ENCODE measurements at places on chromosomes 2 and 18. TPM values are rescaled to one million over a fixed set of nuclear protein-coding genes. Genes with fewer than 3 reads are reported as not detected.

DNA sequence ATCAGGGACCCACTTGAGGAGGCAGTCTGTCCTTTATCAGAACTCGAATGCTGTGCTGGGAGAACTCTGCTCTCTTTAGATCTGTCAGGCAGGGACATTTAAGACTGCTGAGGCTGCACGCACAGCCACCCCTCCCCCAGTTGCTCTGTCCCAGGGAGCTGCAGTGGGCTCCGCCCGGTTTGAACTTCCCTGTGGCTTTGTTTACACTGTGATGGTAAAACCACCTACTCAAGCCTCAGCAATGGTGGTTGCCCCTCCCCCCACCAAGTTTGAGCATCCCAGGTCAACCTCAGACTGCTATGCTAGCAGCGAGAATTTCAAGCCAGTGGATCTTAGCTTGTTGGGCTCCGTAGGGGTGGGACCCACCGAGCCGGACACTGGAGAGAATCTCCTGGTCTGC is 11.8 kb upstream of the LHCGR start:
- no peak for DNase-seq

RAB6C gene
- total RNA-seq: 1.4 TPM

ZNF892 gene
- 25.9 TPM for total RNA-seq

GRCh38 chr2:136305517-136306192 is 187.7 kb upstream of the CXCR4 start:
- no peak for DNase-seq

DNA sequence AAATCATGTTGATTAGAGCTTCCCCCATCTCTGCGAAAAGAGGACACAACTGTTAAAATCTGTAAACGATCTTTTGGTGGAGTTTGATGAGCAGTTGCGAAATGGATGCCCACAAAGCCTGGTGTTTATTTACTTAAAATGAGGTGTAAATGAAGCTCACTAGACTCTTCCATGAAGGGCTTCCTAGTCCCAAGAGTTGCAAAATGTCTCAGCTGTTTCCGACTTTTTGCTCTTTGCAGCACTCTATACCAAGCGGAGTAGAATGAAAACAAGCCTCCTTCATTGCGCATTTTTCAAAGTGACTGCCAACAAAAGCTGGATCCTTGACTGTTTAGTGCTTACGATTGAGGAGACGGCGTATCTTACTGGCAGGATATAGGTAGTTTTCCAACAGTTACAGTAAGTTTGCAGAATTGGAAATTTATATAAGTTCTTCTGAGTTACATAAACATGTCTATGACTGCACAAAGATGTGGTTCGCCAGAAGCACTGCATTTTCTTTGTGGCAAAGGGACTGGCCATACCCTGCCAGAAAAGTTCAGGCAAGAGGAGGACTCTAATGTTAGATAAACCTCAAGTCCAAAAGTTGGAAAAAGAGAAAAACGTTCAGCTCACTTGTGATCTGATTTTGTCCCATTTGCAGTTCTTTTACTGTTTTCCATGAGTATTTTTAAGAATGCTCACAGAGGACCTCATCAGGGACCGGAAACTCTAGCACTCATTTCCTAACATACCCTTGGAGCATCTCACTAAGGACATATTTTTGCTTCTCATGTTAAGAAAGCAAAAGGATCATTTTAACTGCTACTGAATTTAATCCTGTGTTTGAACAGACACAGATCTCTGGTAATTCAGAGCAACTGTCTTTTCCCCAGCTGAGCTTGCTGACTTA is 42.7 kb downstream of the COLEC12 start:
- no peak for DNase-seq

- DNase-seq: no peak
Observed at GRCh38 chr2:224869601-224870233, 153.6 kb upstream of the CCDC195 start.

DNA sequence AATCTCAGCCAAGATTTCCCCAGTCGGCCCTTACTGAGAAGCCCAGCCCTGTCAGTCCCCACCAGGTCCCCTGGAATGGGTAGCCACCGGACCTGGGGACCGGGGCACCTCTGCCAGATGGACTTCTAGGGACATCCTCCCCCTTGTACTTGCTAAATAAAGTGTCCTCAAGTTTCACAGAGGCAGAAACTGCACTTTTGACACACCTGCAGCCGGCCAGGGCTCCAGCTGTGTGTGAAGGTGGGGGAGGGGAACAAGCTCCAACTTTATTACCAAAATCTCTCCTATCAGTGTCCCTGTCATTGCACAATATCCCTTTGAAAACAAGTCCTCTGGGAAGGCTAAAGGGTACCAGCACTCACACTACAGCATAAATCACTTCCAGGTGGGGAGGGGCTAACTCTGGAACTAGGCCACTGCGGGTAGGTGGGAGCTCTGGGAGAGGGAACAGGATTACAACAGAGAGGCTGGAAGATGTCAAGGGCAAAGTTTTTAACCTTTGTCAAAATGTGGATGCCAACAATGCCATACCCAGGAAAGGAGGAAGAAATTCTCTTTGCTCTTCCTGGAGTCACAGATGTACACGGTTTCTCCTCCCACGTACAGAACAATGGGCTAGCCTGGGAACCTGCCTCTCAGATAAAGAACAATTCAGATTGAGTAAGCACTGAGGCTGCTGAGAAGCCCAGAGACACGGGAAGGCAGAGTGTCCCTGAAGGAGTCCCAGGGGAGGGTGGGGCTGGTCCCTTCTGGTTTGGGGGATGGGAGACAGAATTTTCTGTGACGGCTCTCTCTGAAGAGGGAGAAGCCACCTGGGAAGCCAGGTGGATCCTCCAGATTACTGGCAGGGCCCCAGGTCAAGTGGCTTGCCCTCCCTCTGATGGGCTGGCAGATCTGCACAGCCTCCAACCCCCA is 11.0 kb downstream of the SDC1 start:
- no peak for DNase-seq

DNA sequence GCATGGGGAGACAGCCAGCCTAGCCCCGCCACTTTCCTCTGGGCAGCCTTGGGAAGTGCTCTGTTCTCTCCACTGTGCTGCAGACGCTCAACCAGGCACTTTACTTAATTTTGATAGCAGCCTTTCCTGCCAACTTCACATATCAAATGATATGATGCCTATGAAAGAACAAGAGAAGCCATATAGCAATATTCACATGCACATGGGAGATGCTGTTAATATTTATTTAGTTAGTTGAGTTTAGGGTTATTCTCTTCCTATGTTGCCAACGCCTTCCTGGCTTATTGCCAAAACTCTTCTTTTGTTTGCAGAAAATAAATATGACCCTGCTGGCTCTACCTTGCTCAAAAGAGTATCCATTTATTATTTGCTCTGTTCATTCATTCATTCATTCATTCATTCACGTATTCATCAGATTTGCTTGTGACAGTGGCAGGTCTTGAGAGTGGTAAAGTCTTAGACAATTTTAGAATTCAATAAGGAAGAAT is 99.3 kb downstream of the GATA6 start:
- DNase-seq: no peak

COL5A2 gene
- total RNA-seq: 39.7 TPM

DNA sequence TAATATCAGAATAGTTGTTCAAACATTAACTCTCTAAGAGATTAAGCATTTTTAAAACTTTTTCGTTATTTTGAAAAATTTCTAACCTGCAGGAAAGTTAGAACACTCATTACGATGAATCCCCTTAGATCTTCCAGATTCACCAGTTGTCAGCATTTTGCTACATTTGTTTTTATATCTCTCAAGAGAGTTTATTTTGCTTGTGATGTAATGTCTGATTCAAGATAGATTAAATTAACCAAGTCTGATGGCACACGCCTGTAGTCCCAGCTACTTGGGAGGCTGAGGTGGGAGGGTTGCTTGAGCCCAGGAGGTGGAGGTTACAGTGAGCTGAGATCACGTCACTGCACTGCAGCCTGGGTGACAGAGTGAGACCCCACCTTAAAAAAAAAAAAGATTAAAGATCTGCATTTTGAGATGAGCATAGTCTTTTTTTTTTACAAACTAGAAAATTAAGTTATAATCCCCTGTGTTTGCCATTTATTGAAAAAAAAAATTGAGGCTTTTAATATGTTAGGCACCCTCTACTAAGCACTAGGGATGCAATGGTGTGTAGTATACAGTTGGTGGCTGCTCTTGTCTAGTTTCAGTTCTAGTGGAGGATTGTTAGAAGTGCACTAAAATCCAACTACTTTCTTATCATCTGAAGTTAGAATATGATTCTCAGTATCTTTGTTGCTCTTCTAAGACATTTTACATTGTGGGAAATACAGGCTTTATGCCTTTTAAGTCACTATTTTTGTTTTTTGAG is 20.9 kb downstream of the RAB10 start:
- DNase-seq: no peak

DNA sequence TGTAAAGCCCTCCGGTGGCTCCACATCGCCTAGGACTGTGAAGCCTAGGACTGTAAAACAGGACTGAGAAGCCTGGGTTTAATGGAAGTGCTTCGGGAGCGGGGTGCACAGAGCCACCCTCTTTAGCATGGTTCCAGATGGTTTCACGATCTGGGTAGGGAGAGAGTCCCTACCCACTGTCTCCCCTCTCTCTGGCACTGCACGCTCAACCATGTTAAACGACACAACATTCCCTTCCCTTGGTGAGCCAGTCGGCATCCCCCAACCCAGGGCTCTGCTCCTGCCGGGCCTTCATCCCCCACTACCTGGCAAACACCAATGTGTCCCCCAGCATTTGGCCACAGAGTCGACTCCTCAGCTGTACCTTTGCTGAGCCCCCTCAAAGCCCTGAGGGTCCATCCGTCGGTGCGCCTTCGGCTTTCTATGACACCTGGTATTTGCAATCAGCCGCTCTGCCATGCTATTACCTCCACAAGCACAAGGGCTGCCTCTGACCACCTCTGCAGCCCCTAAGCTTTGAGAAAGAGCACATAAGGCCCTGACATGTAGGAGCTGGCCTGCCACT is 1.1 kb downstream of the COPS9 start:
- no peak for DNase-seq

DNA sequence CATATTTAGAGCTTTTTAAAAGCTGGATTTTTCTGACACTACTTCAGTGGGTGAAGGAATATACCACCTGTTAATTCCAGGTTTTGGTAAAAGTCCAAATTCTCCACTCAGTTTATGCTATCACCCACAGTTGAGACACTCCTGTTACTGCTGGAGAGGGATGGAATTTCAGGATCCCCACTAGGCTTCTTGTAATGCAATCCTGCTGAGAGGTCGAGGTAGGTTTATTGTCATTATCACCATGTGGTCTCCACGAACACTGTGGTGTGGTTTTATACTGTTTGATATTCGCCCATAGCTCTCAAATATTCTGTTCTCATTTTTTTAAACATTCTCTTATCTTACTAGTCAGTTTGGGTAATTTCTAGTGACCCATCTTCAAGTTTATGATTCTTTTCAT is 167.9 kb downstream of the CCDC102B start:
- no peak for DNase-seq

DNA sequence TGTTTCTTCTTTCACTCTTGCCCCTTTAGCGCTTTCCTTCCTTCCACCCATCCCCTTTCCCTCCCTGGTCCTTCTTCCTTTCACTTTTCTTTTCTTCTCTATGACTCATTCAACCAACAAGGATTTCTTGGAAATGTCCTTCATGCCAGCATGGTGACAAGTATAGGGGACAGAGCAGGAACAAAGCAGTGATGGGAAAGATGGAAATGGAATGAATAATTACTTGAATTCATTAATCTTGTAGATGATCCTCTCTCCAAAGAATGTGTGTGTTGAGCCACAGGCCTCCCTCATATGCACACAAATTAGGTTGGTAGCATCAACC is 1.5 kb downstream of the VAMP5 start:
- DNase-seq: no peak

DNA sequence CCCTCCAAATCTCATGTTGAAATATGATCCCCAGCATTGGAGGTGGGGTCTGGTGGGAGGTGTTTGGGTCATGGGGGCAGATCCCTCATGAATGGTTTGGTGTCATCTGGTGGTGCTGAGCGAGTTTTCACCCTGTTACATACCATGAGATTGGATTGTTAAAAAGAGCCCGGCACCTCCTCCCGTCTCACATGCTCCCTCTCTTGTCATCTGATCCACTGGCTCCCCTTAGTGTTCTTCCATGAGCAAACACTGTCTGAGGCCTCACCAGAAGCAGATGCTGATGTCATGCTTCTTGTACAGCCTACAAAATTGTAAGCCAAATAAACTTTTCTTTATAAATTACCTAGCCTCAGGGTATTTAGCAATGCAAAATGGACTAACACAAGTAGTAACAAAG is 405.0 kb upstream of the SLC39A10 start:
- no peak for DNase-seq

DNA sequence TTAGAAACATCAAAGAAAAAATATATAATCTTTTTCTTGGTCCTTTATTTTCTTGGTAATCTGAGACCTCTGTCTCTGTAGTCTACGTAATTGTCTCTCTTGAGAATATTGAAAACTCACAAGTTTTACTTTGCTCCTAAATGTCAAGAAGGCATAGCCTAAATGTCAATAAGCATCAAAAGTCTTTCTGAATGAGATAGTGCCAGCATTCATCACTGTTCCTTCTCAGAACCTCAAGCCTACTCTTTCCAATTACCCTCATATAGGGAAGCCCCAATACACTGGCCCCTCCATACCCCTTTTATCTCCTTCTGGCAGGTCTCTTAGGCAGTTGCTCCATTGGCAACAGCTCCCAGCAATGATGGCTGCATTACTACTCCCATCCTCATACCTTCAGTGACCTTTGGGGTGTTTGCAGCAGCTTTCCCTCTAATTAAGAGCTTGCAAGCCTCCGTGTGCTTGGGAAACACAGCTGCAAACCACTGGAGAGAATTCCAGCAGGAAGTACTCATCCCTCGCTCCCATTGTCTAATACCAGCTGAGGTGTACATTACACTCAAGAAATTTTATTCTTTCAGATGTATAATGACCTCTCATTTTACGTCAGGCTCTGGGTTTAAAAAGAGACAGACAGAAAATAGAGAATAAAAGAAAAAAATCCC is 95.8 kb downstream of the KYNU start:
- DNase-seq: no peak

DNA sequence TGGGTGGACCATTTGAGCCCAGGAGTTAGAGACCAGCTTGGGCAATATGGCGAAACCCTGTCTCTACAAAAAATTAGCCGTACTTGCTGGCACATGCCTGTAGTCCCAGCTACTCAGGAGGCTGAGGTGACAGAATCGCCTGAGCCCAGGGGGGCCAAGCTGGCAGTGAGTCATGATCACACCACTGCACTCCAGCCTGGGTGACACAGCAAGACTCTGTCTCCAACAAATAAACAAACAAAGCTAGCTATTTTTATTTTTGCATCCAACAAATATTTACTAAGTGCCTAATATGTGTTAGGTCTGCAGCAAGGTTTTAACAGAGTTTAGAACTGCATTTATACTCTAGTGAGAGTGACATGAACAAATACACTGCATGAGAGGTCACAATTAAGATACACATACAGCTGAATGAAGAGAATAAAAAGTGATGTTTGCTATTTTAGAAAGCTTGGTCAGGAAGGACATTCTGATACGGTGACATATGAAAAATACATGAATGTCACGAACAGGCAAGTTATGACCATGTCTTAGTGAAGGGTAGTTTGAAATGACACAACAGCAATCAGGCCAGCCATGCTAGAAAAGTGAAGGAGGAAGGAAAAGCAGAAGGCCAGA is 83.2 kb upstream of the FRZB start:
- no peak for DNase-seq

HRH4 gene
- total RNA-seq: not detected

COL4A4 gene
- 2.5 TPM for total RNA-seq

- DNase-seq: no peak
Observed at GRCh38 chr2:210162466-210163124, 8.6 kb downstream of the KANSL1L start.

- DNase-seq: no peak
Observed at GRCh38 chr2:218806346-218806978, 24.5 kb downstream of the CYP27A1 start.
